ENCODE measurements at places on chromosomes 16 and 17.

DNA sequence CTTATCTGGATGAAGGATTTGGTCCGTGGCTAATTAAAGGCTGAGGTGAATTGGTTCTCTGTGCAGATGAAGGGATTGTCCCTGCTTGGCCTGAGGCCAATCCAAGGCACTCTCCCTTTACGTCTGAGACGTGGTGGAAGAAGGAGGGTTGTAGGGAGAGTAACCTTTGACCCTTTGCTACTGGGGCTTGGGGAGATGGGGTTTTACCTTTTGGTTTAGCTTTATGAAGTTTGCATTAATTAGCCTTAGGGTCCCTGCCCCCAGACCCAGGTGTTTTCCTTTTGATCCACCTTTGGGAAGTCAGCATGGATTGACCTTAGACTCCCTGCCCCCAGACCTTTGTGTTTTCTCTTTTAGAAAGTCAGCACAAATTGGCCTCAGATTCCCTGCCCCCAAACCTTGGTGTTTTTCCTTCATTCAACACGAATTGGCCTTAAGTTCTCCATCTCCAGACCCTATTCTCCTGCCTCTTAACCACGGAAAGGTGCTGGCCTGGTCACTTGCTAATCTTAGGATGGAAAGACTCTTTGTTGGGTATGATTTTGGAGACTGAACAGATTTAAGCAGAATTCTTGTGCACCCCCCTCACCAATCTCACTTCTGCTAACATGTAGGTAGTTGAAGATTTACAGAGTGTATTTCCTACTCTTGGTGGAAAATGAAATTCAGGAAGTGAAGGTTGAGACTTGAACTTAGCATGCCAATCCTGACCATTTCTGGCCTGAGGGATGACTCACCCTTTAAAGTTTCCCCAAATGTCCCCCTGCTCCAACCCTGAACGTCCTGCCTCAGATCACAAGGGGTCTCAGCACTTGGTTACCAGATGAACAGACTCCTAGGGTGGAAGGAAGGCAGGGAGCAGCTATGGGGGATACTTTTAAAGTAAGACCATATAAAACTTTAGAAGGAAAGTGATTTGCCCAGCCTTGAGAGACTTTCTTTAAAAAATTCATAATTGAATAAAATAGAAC is 23.1 kb upstream of the MMD start:
- no peak for DNase-seq

DNA sequence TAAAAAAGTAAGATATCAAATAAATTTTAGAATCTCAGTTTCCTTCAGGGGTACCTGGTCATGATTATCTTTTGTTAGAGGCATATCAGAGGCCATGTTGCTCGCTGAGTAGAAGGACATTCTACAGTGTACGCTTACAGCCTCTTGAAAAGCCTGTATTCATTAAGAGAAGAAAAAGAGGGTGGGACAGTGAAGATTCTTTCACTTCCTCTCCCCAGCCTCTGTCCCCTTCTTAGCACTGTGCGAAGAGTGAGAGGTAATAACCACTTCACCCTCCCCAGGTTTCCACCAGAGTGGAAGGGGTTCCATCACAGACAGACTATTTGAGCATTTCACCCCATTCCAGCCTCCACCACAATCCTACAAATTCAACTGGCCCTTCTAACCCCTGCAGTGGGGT is 4.8 kb upstream of the LPO start:
- DNase-seq = no peak

DNA sequence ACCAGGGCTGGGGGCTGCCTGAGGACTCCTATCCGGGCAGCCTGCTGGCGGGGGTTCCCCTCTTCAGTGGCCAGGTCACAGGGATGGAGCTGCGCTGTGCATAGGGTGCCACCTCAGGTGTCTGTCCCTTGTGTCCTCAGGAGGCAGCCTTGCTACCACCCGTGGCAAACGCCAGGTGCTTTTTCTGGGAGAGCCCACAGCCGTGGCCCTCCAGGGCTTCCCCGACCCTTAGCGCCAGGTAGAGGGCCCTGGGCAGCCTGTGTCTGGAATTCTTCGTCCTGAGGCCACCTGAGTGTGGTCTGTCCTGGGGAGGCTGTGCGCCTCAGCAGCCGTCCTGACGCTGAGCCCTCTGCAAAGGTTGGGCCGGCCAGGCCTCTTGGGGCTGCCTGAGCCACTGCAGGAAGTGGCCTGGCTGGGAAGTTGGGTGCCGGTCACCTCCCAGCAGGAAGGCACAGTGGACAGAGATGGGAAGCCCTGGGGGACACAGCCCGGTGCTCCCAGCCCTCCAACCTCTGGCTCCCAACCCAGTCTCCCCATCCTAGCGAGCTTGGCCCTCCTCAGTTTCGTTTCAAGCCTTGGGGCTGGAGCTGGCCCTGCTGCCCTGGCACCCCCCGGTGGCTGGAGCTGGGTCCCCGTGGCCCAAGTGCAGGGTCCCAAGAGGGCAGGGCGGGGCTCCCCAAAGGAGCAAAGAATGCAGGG is 7.6 kb upstream of the BAIAP3 start:
- no peak for DNase-seq

GRCh38 chr17:40622509-40622928 is 25.1 kb downstream of the SMARCE1 start:
- no peak for DNase-seq

DNA sequence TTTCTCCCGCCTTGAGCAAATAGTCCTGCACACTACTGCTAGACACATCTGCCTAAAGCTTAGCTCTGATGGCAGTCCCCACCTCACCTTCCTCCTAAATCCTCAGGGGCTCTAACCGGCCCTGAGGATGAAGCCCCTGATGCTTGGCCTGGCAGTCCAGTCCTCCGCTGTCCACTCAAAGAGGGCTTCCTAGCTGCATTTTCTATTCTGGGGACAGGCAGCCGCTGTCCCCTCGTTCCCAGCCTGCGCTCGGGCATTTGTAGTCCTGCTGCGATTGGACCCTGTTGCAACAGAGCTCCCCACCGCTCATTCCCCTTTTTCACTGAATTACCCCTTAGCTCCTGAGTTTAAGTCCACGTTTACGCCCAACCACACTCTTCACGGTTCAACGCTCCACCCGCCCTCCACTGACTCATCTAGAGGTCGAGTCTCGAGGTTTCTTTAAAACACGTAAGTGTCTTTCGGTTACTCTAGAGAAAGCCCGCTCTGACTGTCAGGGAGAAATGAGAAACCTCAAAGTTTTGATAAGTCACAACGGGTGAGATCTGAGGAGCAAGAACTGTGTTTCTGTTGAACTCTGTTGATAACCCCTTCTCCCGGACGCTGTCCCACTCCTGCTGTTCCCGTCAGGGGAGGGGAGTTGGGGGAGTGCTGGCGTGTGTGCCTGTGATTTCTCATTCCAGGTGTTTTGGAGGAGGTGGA is 4.5 kb downstream of the CCR7 start:
- DNase-seq = no peak

- no peak for DNase-seq
Measured at GRCh38 chr16:48369765-48370164, 15.4 kb downstream of the SIAH1 start.

DNA sequence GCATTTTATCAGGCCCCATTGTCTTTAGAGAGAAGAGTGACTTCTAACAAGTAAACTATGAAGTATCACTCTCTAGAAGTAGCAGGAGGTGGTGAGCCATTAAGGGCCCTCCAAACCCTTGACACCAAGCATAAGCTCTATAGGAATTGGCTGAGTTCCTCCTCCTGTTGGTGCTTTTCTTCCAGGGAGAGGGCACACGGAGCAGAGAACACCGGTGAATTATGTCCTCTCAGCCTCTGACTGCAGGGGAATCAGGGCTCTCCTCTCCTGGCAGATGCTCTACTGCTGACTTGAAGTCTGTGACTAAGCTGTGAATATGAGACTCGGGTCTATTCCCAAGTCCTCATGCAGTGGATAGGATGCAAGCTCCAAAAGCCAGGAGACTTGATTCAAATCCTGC is 32.3 kb downstream of the CHD9 start:
- DNase-seq = no peak

DNA sequence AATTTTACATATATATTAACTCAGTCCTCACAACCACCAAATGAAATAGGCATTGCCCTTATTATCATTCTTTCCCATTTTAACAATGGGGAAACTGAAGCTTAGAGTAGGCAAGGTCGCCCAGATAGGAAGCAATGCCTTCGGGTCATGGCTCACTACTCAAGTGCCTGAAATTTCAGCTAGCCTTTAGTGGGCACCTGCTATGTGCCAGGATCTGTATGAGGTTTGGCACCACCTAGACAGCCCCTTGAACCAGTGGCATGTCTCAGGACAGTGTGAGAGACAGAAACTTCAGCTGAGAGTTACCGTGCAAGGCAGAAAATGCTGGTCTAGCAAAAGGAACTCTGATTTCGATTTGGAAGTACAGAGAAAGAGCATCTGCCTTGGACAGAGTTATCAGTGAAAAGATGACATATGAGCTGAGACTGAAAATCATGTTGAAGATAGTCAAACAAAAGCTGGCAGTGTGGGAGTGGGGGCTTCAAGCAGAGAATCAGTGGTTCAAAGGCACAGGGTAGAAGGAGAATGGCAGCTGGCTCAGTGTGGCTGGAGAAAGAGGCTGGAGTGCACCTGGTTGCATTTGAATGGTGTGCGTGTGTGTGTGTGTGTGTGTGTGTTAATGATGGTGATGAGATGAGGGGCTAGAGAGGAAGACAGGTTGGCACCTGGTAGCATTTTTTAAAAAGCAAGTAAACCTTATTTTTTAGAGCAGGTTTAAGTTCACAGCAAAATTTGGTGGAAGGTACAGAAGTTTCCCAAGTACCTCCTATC is 29.1 kb downstream of the CDH13 start:
- DNase-seq = no peak
